Ecto neural progenitor cell (in vitro differentiated cells): ENCODE measurements at places on chromosomes 16 and 17.
A peak's percentile ranks its signal among the peaks of the same experiment; 100 is the strongest.

DNA sequence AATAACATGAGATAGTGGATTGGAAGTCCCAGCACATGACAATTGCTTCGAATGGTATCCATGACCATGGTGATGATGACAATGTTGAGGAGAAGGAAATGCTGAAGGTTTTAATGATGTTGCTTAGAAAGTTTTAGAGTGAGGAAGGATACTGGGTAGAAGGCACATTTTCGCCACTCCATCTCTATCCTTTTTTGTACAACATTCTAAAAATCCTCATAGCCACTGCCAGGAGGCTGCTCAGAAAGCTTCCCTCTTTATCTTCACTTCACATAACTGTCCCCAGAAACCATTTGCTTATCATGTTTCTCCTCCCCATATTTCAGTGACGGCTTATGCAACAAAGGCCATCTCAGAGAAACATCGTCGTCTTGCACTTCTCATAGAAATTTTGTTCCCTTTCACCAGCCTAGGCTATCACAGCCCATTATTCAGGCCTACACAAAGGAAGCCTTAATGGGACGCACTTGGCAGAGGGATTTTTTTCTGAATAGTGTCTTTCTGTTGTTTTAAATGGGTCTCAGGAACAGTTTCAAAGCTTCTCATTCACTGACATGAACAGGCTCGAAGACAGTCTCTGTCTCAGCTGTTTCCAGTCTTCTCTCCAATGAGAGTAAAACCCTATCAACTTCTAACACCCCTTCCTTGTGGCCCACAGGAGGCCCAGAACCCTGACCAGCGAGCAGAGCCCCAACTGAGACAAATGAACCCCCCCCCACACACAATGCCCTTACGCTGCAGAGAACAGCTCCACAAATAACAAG lies 506.7 kb downstream of the HAPSTR1 start:
- DNase-seq, result no peak

GRCh38 chr16:56866955-56867830 lies 2.2 kb downstream of the SLC12A3 start:
- DNase-seq, result no peak

- no peak for DNase-seq
Observed at GRCh38 chr16:66405057-66405783, 21.9 kb upstream of the BEAN1 start.

GRCh38 chr16:11100239-11100750 lies 155.7 kb downstream of the SOCS1 start:
- DNase-seq, result peak; percentile 61

DNA sequence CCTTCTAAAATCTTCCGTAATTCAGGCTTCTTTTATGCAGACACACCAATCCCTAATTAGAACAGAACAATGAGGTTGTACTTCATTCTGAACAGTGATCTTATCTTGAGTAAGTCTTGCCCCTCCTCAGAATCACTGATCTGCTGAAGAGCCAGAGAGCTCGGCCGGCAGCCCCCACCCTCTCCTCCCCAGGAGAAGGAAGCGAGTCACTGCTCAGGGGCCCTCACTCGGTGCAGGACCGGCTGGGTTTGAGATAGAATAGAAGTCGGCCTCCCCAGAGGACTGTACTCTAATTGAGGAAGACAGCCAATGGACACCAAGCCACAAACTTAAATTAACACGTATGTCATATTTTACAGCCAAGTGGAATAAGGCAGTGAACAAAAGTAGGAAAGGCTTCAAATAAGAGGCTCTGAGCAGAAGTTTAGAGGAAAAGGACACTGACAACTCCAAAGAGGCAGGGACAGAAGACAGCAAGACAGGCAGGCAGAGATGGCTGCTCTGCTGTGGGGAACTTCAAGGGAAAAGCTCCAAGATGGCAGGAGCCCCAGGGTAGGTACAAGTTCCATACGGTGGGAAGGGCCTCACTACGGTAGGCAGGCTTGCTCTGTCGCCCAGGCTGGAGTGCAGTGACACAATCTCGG lies 18.6 kb downstream of the CREBBP start:
- DNase-seq, result no peak

- no peak for DNase-seq
Observed at GRCh38 chr16:11310997-11311561, 29.9 kb upstream of the PRM1 start.

- no peak for DNase-seq
Observed at GRCh38 chr16:84851192-84852127, 31.7 kb downstream of the CRISPLD2 start.

GRCh38 chr16:67238806-67239470 lies 8.3 kb downstream of the FHOD1 start:
- DNase-seq, result no peak

- no peak for DNase-seq
Observed at GRCh38 chr17:19672009-19672750, 23.6 kb downstream of the ALDH3A2 start.

GRCh38 chr16:89397331-89397861 lies 93.0 kb downstream of the ANKRD11 start:
- no peak for DNase-seq

GRCh38 chr17:68182940-68183551 lies 64.8 kb upstream of the AMZ2 start:
- DNase-seq, result no peak

DNA sequence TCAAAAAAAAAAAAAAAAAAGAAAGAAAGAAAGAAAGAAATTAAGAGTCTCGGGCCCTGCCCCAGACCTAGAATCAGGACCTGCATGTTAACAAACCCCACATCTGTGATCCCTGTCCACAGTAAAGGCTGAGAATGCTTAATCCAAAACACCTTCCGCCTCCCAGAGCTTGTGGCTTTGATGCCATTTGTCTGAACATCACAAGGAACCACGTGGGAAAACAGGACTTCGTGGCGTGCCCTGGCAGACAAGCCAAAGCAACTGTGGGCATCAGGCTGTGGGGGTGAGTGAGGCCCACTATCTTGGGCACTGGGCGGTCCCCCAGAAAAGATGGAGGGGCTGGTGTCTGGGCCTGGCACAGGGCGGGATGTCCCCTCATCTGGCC lies 173.4 kb upstream of the CIBAR2 start:
- DNase-seq, result no peak

DNA sequence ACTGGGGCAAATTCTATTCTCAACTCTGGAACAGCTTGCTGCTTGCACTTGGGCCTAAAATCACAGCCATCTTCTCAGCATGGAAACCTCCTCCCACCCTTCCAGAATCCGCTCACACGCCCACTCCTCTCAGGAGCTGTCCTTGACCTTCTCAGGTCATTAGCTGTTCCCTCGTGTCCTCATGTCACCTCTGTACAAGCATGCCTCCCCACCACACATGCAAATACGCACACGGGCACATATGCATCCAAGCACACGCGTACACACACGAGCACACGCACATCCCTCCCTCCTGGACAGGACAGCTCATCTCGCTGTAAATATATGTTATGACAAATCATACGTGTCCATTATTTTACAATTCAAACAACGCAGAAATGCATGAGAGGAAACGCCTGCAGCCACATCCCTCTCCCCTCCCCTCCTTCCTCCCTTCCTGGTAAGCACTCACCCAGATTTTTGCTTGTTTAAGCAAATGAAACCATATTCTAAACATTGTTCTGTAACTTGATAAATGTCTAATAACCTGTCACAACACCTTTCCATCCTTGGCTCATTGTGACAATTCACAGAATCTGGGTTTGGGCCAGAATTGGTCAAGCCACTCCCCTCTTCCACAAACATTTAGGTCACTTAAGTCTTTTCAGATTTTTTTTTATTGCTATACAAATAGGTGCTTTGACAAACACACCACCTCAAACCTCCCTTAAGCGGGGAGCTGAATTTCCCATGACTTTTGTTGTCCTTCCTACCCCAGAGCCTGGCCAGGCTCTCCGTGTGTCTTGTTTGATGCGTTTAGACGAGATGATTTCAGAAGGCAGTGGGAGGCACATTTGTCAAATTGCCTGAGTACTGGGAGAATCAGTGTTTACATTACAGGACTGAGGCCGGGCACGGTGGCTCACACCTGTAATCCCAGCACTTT lies 41.7 kb downstream of the DNAH17 start:
- no peak for DNase-seq

DNA sequence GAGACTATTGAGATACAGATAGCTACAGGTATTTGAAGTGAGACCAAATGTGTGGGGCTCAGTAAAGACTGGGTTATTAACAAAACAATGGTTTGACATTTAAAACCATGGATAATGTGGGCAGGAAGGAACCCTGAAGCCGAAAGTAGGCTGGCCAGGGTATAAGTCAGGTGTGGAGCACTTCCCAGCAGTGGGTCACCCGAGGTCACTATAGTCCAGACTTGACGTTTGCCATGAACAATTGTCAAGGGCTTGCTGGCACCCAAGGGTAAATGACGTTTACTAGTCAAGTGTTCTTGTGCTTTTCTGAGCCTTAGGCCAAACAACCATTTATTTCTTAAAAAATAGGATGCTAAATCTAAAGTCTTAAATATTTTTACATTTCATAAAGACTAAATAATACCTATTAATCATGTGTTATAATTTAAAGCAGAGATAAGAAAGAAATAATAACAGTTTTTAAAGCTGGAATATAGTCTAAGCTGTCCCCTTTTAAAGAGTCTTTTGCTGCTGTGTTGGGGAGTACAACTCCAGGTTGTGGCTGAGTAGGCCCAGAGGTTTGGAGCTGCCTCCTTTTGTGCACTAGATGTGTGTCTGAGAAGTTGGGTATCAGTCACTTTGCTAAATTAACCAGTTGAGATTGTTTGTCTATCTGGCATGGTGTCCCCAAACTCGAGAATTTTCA lies 15.7 kb downstream of the ALDH3A2 start:
- DNase-seq, result no peak

GRCh38 chr17:12254460-12254859 lies 233.8 kb downstream of the MAP2K4 start:
- no peak for DNase-seq

- no peak for DNase-seq
Observed at GRCh38 chr17:40330850-40331470, 22.0 kb downstream of the RARA start.

GRCh38 chr17:28948873-28949184 lies 2.5 kb downstream of the PHF12 start:
- peak; percentile 88 for DNase-seq

DNA sequence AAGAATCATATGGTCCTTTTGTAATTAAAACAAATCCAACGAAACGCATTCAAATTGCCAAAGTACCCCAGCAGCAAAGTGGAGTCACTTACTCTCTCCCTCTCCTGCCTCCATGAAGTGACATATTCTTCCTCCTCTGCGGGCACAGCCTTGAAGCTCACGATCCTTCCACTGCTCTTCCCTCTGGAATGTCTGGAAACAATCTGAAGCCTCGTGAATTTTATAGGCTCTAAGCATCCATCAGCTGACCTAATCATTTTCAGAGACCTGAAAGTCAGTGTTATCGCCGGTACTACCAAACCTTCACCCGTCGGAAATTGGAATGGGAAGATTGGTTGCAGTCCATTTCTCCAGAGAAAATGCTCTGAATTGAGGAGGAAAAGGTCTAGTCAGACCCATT lies 134.5 kb upstream of the FOXF1 start:
- no peak for DNase-seq

GRCh38 chr16:13892301-13892700 lies 27.7 kb upstream of the ERCC4 start:
- DNase-seq, result no peak

DNA sequence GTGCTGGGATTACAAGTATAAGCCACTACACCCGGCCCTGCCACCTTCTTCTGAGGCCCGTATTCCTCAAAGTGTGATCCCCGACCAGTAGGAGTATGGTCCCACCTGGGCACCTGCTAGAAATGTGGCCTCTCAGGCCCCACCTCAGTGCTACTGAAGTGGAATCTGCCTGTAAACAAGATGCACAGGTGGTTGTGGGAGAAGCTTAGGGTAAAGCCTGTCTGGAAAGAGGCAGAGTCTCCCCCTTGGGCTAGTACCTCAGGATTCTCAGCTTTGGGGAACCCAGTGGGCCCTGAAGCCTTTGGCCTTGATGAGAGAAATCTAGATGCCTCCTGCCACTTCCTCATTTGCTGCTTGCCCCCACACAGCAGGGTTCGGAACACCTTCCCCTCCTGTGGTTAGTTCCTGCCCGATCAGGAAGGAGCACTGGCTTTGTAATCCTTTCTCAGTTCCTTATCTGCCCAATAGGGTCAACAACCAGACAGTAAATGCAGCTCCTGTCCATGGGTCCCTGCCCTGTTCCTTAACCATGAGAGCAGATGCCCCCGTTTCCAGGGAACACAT lies 25.2 kb downstream of the TK2 start:
- DNase-seq, result no peak

DNA sequence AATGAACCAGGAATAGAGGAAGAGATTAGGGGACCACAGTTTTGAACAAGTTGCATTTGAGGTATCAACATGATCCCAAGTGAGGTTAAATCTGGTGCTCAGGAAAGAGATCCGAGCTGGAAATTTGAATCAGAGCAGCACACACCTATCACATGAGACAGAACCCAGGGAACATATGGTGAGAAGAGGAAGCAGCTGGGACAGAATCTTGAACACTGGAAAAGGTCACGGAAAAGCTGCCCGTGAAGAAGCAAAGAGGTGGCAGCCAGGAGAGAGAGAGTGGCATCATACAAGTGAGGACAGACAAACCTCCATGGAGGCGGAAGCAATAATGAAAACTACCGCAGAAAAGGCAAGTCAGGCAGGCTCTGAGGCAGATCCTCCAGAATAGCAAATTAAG lies 36.1 kb downstream of the USP31 start:
- no peak for DNase-seq

GRCh38 chr16:27534256-27534655 lies 15.5 kb downstream of the GTF3C1 start:
- no peak for DNase-seq

GRCh38 chr17:55416470-55417052 lies 5.1 kb downstream of the MMD start:
- no peak for DNase-seq

DNA sequence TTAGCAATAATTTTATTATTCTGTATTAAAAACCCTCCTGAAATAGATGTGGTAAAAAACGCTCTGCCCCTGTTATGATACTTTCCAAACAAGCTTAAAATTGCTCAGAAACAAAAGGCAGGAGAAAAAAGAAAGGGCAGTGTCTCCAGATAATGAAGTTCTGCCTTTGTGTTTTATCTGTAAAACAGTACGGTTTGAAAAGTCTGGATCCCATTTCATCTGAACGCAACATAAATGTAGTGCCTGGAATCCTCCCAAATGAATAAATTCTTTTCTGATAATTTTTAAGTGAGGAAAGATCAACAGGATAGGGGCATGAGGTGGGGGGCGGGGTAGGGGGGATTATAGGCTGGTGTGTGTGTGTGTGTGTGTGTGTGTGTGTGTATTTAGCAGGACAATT lies 87.5 kb upstream of the SOX9 start:
- no peak for DNase-seq

GRCh38 chr16:85715169-85716021 lies 26.6 kb upstream of the GINS2 start:
- no peak for DNase-seq

DNA sequence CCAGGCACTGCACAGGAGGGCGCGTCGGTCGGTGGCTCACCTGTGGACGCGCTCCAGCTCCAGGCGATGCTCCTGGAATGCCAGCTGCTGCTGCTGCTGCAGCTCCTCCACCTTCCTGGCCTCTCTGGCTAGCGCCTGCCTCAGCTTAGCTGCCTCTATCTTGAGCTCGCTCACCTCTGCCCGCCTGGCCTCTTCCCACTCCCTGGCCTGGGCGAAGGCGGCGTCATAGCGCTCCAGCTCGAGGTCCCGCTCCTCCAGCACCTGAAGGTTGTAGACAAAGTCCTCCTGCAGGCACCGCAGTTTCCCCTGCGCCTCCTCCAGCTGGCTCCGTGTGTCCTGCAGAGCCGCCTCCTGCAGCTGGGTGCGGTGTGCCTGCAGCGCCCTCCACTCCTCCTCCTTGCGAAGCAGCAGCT lies 11.1 kb downstream of the CCDC57 start:
- DNase-seq, result no peak

- no peak for DNase-seq
Observed at GRCh38 chr16:51880776-51881175, 666.2 kb downstream of the TOX3 start.

- DNase-seq, result no peak
Observed at GRCh38 chr17:40600486-40601046, 35.3 kb upstream of the CCR7 start.
